H1 (cell line): ENCODE measurements at places on chromosomes 2 and 18. TPM values are rescaled to one million over a fixed set of nuclear protein-coding genes. Genes with fewer than 3 reads are reported as not detected.

Gene IL37
- 0.14 and 0.18 TPM in 2 replicates for polyA plus RNA-seq

DNA sequence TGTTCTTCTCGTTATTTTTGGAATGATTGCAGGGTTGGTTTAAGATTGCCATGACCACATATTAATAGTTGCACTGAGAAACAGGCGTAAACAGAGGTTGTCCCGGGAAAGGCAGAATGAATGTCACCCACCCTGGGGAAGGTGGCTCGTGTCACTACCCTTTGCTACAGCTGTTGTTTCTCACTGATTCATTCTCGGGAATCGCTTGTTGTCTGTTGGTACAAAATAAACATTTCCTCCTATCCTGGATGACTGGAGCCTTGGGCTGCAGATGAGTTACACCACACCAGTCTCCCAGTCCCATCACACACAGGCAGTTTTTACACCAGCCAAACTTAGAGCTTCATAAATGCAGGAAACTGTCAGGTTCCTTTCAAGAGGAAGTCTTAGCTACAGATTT is 216.7 kb downstream of the GBX2 start:
- no peak for DNase-seq

DNA sequence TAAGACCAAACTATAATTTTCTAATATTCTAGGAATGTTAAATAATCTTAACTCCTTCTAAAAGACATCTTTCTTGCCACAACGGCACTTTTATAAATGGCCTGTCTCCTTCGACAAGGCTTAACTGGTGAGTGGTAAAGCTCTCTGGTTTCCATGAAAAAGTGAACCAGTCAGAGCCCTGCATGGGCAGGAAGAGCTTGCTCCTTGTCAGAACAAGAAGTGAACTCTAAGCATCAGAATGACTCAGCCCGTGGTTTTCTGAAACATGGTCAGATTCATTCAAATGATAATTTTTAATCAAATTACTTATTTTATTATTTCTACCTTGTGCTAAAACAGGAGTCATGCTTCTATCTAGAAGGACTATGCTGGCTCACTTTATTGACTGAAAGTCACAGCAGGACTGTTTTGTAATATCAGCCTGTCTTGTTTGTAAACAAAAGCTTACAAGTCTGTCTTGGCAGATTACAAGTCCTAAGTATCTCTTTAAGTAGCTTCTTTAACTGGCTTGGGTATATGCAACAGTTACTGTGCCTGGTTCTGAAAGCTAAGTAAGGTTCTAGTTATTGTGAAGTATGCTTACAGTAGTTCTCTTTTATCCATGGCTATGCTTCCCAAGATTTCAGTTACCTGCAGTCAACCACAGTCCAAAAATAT is 245.4 kb downstream of the NAPG start:
- DNase-seq = no peak

GRCh38 chr2:99971326-99971900 is 171.0 kb downstream of the AFF3 start:
- no peak for DNase-seq

DNA sequence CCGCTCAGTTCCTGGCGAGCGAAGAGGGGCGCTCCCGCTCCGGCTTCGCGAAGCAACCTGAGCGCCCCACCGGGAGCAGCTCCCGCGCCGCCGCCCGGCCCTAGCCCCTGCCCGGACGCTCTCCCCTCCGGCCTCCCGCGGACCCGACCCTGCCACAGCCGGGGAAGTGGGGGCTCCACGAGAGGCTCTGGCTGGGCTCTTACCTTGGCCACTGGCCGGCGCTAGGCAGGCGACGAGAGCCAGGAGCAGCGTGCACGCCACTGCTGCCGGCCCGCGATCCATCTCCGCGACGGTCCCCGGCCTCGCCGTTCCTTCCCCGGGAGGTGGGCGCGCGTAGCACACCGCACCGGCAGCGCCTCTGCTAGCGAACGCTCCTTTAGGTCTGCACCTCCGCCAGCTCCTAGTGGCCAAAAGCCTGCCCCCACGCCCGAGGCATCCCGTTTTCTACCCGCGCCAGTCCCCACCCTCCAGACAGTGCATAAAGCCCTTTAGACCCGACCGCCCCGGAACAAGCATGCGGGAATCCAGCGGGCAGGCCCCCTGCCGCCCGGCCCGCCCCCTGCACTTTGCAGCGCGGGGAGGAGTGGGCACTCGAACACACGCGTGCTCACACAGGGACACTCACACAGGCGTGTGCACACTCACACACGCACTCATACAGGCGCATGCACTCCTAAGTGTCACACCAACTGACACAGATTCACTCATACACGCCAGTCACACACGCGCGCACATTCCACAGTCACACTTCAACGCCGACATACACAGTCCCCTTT is at the start of gene LRP2:
Gene LRP2, minus strand, starts transcription at position 417 of the 776 bp plus-strand sequence. Its CDS starts 135 bp downstream, at position 282.
- DNase-seq = peak; percentile 73

Gene ING5
- 41.5 and 42.5 TPM in 2 replicates for polyA plus RNA-seq

- DNase-seq = no peak
Observed at GRCh38 chr18:61742565-61743429, 150.0 kb downstream of the RNF152 start.

Gene CFC1
- 0.14 and 0.49 TPM in 2 replicates for polyA plus RNA-seq

- DNase-seq = no peak
Observed at GRCh38 chr2:209696836-209697711, 74.6 kb upstream of the UNC80 start.

Gene ELMOD3
- 8.5 and 9.3 TPM in 2 replicates for polyA plus RNA-seq

Gene ALPI
- polyA plus RNA-seq = not detected in 2 replicates

DNA sequence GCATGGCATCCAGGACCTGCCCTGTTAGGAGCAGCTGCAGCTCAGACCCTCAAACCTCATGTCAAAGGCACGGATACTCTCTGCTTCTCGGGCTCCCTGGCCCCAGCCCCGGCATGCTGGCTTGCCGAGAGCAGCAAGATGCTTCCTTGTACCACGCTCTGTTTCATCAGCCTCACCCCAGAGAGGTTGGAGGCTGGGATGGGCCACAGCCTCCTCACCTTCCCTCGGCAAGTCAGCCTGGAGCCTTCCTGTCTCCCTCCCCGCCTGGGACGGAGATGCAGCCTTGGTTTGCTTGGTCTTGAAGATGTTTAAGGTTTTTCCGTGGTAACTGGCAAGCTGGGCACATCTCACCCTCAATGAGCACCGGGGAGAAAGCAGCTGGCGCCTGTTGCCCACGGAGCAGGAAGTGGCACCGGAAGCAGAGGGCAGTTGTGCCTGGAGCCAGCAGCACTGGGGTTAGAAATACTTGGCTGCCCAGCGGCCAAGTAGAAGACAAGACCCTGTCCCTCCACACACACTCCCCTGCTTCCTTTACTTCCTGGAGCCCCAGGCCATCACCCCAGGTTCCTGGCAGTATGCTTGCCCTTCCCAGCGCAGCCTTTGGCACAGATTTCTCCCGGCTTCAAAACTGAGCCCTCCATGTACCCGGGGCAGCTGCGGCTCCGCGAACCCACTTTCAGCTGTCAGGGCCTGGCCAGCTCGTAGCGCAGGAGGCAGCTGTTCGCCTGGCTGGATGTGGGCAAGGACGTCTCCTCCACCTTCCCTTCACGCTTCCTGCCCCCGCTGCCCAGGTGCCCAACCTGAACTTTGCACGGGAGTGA is 17.4 kb downstream of the FBLN7 start:
- no peak for DNase-seq

- DNase-seq = no peak
Observed at GRCh38 chr2:150781142-150781541, 293.7 kb upstream of the RND3 start.

GRCh38 chr2:177667626-177668025 is 275.1 kb downstream of the AGPS start:
- DNase-seq = no peak

- DNase-seq = no peak
Observed at GRCh38 chr2:82478641-82479040, 1980.4 kb downstream of the SUCLG1 start.

GRCh38 chr2:105571445-105571987 is 172.7 kb upstream of the FHL2 start:
- no peak for DNase-seq

DNA sequence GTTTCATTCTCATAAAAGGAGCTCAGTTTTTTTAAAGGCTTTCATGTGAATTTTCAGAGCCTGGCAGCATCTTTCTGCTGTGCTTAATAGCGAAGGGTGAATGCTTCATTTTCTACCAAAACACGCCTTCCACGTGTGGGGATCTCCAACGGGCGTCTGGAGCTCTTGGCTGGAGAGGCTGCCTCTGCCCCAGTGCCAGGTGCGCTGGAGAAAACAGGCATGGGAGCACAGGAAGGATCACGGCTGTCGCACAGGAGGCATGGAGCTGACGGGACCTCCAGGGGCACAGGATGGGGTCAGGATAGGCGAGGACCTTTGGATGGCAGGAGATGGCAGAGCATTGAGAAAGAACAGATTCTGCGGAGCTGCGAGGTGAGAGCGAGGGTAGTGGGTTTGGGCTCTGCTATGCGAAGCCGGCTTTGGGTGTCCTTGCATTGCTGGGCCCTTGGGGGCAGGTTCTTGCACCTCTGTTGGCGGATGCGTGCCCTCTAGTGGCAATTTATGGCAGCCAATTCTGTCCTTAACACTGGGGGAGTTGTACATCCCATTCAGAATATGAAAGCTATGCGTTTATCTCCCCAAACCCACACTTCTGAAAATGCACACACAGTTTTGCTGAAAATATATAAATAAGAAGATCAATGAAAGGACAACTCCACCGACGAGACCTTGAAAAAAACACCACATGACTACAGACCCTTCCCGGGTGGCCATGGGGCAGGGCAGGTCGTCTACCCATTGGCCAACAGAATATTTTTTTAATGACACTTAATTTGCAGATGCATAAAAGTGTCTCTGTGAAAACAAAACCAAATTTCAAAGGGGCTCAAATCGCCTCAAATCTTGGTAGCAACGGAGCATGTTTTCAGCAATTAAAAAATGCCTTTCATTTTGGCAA is 90.4 kb upstream of the SLC35G4 start:
- peak; percentile 38 for DNase-seq

- DNase-seq = no peak
Observed at GRCh38 chr2:145789636-145790035, 1269.7 kb upstream of the ZEB2 start.

GRCh38 chr18:3180325-3180724 is 39.4 kb downstream of the MYOM1 start:
- no peak for DNase-seq

- DNase-seq = no peak
Observed at GRCh38 chr2:222492683-222493082, 68.3 kb downstream of the SGPP2 start.

Gene CDH19
- not detected in 2 replicates for polyA plus RNA-seq

GRCh38 chr2:46001741-46002506 is 295.3 kb upstream of the EPAS1 start:
- no peak for DNase-seq

DNA sequence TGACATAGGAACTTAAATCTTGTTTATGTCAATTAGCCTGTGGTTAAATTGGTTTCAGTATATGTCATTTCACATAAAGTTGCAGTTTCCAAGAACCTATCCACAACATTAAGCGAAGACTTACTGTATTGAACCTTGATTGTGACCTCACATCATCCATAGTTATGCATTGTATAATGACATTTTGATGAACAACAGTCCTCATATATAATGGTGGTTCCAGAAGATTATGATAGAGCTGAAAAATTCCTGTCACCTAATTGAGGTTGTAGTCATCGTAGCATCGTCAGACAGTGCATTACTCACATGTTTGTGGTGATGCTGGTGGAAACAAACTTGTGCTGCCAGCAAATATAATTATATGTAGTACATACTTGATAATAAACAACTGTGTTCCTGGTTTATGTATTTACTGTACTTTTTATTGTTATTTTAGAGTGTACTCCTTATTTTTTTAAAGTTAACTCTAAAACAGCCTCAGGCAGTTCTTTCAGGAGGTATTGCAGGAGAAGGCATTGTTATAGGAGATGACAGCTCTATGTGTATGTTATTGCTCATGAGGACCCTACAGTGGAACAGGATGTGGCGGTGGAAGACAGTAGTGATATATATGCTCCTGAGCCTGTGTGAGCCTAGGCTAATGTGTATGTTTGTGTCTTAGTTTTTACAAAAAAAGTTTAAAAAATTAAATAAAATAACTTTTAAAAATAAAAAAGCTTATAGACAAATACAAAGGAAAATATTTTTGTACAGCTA is 56.6 kb downstream of the UBE2E3 start:
- DNase-seq = no peak

DNA sequence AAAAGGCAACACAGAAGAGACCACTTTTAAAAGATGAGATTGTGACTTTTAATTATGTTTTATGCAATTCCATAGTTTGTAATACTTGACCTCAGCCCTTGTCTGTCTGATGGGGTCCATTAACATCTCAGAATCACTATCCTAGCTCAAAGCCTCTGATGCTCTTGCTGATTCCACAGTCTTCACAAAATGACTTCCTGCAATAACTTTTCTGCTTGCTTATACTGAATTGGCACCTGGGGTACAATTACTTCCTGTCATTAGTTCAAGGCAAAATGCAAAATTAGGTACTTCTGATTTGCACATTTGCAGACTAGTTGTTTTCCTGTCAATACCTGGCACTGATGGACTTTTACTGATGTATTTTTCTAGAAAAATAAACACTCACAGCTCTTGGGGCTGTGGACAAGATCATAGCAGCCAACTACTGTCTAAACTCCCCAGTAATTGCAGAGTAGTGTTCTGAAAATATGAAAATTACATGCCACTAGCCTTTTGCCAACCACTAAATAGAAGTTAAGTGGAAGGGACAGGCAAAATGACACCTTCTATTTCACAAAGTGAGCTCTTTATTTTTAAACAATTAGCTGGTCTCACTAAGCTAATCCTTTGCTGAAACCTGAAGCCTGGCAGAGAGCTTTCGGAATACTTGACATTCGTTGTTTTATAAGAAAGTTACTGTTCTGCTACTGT is 129.1 kb downstream of the PIEZO2 start:
- DNase-seq = no peak

Gene CDH20
- polyA plus RNA-seq = 0.05 and 0.12 TPM in 2 replicates

Gene EML6
- 1.2 and 1.9 TPM in 2 replicates for polyA plus RNA-seq

Gene KIF5C
- 12.5 and 16.3 TPM in 2 replicates for polyA plus RNA-seq

Gene TUBA3E
- polyA plus RNA-seq = not detected in 2 replicates

GRCh38 chr2:42168459-42169099 is 574 bp upstream of the EML4 start:
- no peak for DNase-seq

GRCh38 chr2:20209373-20210109 is 15.4 kb downstream of the SDC1 start:
- DNase-seq = no peak

- no peak for DNase-seq
Observed at GRCh38 chr2:205524656-205525055, 157.6 kb upstream of the NRP2 start.

DNA sequence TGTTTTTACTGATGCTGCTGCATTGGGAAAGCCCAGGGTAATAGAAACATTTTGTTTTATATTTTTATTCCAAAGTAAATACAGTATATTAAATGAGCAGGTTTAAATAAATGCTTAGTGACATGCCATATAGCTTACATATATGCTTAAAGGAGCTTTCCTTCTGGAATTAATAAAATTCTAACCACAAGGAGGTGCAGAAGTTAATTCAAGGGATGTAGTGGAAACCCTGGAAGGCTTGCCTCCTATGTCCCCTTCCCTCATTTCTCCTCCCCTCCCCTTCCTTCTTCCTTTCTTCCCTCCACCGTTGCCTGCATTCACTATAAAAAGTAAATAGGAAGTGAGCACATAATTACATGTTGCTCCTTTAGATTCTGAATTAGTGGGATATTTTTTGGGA is 96.3 kb downstream of the UBE2E3 start:
- DNase-seq = no peak

Gene ABCB11
- not detected in 2 replicates for polyA plus RNA-seq

Gene PSMA8
- polyA plus RNA-seq = not detected in 2 replicates

Gene COMMD1
- 28.3 and 32.0 TPM in 2 replicates for polyA plus RNA-seq
